IMR-90 (cell line): ENCODE measurements at places on chromosomes 3 and 15. TPM values are rescaled to one million over a fixed set of nuclear protein-coding genes. Genes with fewer than 3 reads are reported as not detected.
A peak's percentile ranks its signal among the peaks of the same experiment; 100 is the strongest.

C2CD4B gene
- total RNA-seq, result not detected in 2 replicates

GRCh38 chr15:62495670-62496614 is 330.9 kb upstream of the C2CD4B start:
- DNase-seq, result peak; percentile 94

GRCh38 chr3:194761384-194761783 is 75.7 kb downstream of the FAM43A start:
- no peak for DNase-seq

SAMMSON gene
- not detected in 2 replicates for total RNA-seq

DNA sequence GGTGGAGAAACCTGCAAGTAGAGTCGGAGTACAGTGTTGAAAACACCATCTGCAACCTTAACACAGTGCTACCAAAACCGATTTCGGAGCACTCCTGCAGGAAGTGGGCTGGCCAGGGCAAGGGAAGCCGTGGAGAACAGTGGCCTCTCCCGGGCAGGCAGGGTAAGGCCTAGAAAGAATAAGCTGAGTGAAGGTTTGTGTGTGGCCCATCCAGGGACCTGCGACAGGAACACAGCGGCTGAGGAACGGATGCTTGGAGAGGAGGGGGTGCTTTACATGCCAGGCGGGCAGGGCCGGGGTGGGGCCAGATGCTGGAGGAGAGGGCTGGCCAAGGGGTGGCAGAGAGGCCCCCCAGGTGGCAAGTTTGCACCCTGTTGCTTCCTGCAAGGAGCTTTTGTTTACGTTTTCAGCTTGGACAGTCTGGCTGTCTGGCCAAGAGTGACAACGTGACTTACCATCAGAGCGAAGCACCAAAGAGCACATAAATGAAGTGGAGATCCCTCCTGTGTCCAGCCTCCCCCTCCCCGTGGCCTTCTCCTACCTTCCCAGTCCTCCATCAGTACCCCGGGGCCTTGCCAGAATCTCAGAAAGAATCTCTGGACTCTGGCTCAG is 156.5 kb downstream of the PGPEP1L start:
- DNase-seq, result peak; percentile 70

- DNase-seq, result peak; percentile 66
Observed at GRCh38 chr15:84598993-84599392, 1.8 kb upstream of the ZSCAN2 start.

GRK7 gene
- not detected in 2 replicates for total RNA-seq

DNA sequence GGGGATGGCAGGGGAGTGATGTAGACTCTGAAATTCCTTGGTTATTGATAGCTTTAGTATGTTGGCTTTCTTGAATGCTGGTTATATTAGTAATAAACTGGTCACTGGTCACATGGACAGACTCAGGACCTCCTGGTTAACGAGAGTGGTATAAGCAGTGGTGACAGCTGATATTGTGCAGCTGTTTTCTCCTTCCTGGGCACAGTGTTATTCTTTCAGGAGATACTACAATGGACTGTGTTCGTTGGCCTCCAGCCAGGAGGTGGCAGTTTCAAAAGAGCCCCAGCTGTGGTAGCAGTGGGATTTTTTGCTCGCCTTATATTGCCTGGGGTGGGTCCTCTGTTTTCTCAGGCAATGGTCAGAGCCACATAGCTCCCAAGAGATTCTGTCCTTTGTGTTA is 181.6 kb upstream of the RBMS3 start:
- DNase-seq, result peak; percentile 10

DNA sequence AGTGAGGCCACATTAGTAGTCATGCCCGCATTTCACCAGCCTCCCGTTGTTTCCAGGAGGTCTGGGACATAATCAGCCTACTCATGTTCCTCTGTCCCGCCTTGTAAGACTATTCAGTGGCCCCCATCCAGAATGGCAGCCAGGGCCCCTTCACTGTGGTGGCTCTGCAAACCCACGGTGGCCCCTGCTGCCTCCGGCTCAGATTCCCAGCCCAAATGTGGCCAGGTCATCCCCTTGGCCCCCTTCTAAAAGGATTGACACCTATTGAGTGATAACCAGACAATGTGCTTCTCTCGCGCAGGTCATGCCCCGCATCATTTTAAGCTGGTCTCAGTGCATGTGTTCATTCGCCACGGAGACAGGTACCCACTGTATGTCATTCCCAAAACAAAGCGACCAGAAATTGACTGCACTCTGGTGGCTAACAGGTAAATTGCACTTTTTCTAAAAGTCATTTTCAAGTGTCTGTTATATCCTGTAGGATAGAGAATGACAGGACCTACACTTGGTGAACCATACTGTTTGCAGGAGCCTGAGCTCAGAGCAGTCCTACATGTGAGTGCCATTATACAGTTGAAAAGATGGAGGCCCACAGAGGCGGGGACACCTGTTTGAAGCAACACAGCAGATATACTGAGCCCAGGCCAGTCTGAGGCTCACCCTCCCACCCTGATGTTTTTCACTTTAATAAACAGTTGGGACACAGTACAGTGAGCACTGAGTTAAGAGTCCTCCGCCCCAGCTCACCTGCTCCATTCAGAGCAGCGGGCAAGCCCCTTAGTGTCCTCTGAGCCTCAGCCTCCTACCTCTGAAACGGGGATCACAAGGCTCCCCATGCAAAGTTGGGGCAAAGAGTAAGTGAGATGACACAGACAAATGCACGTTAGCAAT is 47.7 kb downstream of the PXYLP1 start:
- DNase-seq, result peak; percentile 50

SEMA5B gene
- not detected in 2 replicates for total RNA-seq

GRCh38 chr3:21466476-21466875 is 284.5 kb downstream of the ZNF385D start:
- no peak for DNase-seq

DNA sequence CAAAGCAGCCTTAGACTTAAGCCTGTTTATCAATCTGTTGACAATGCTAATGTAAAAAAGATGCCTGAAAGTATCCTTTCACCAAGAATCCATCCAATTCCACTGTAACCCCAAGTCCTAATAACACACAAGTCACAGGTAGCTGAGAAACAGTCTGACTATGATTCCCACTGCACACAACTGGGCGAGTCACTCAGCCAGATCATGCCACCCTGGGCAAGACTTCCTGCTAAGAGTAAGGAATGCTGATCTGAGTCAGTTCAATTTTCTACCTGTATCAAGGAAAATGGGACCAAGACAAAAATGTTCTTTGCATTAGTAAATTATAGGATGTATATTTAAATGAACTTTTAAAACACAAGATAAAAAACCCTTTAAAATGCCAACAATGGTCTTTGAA is 33.3 kb downstream of the NPTN start:
- peak; percentile 45 for DNase-seq

NAA80 gene
- total RNA-seq, result 3.1 and 5.0 TPM in 2 replicates

DNA sequence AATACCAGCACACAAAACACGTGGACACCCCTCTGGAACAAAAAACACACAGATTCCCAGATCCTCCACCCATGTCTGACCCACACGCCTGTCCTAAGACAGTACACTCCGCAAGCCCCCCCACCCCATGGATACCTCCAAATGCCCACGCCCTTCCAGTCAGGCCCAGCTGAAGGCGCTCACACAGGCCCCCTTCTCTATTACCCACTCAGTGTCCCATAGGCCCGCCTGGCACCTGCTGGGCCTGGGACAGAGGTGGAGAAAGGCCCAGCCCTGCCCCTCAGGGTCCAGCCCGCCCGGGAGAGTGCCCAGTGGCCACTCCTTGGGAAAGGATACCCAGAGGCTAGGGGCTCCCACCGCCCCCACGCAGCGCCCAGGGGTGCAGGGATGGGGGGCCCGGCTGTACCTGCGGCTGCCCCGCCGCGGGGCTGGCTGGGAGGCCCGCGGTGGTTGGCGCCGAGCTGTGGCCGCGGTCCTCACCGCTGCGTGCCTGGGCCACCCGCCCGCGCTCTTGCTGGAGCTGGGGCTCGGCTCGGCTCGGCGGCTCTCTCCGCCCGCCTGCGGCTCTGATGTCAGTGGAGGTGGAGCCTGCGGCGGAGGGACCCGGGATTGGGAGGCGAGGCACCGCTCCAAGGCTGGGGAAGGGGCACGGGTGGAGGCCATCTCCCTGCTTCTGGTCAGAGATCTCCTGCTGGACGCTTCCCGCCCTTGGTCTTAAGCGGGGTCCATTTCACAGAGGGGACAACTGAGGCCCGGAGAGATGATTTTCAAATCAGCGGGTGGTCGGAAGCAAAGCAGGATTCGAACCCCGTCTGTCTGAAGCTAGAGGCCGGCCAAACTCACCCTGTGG is at the start of gene CAMK1:
TSS of gene CAMK1 (minus strand) at position 522 of the 850 bp plus-strand sequence. CDS start 2,198 bp downstream, outside the sequence.
- DNase-seq, result peak; percentile 58

GRCh38 chr3:157460253-157460652 is 23.6 kb downstream of the PTX3 start:
- peak; percentile 92 for DNase-seq

C3orf49 gene
- not detected in 2 replicates for total RNA-seq

SOX14 gene
- total RNA-seq, result not detected in 2 replicates

DNA sequence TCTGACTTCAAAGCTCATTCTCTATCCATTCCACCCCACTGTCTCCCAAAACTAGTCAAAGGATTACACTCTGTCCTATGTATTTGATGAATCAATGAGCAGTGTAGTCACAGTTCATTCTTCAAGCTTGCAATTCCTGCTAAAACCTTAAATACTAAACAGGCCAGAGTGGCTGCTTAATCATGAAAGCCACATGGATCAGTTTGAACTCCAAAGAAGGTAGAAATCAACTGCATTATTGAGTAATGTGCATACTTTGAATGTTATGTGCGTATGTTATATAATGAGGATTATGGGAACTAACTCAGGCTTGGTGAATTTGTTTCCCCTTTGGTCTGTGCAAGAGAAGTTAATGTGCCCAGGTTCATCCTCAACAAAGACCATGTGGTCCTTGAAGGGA is 45.4 kb downstream of the PRICKLE2 start:
- DNase-seq, result peak; percentile 77

CORO2B gene
- total RNA-seq, result 9.3 and 9.7 TPM in 2 replicates

KIF15 gene
- 8.4 and 10.8 TPM in 2 replicates for total RNA-seq

- DNase-seq, result no peak
Observed at GRCh38 chr3:99873269-99874102, 55.8 kb downstream of the CMSS1 start.

DNA sequence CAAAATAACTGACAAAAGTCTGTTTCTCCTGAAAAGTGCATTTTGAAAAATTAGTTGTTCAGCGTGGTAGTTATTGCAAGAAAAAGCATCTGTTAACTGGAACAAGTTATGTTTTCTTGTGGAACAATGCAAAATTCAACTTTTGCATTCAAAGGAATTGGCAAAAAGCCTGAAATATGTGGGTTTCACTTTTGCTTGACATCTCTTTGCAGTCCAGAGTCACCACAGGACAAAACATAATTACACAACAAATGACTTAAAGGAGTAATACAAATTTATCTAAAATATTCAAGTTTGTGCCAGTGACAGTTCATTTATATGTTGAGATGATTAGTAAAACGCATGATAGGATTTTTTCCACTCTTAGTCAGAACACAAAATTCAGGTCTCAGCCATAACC is 96.3 kb upstream of the P2RY1 start:
- DNase-seq, result no peak

DNA sequence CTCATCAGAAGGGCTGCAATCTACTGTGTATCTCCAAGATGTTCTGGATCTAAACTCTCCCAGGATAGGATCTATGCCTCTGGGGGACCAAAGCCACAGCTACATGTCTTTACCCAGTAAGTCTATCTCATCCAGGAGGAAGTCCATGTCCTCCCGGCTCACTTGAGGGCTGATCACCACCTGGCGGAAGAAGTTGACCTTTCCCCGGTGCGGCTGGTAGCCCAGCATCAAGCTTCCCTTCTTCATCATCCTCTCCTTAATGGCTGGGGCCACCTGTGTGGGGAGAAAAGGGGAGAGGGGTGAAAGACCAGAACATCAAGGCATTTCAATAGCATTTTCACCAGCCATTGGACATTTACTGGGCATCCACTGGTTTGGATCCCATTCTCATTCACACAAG is 121.7 kb downstream of the TGFBR2 start:
- DNase-seq, result no peak

DNA sequence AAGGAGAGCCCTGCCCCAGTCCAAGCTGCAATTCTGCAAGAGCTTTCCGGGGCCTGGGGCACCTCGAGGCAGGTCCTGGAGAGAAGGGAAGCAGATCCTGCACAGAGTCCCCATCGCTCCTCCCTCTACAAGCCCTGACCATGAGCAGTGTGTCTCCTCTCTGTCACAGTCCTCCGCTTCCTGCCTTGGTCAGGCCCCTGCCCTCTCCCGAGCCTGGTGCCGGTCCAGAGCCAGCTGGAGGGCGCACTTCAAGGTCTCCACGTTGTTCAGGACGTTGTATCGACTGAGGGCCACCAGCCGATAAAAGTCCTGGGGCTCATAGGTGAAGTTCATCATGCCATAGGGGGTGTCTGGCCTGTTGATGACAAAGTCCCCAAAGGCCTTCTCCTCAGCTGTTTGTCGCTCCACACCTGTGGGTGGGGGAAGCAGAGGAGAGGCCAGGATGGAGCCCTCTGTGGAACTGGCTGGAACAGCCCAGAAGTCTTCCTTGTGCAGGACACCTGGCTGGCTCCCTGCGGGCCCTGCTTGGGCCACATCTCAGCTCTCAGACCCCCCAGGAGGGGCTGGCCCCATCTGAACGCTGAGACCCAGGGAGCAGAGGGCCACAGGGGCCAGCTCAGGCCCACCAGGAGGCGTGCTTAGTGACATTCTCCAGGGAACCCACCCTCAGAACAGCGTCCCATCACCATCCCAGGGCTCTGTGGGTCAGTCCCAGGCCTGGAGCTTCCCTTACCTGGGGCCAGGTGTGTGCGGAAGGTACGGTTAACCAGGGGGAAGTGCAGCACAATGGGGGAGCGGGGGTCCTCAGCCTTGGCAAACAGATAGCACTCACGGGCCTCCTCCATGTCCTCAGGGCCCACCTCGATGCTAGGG is 14.4 kb downstream of the PLA2G4F start:
- no peak for DNase-seq

- peak; percentile 87 for DNase-seq
Observed at GRCh38 chr15:52496776-52497470, 31.8 kb downstream of the MYO5A start.

- DNase-seq, result no peak
Observed at GRCh38 chr3:101061312-101061711, 68.1 kb upstream of the ABI3BP start.

DNA sequence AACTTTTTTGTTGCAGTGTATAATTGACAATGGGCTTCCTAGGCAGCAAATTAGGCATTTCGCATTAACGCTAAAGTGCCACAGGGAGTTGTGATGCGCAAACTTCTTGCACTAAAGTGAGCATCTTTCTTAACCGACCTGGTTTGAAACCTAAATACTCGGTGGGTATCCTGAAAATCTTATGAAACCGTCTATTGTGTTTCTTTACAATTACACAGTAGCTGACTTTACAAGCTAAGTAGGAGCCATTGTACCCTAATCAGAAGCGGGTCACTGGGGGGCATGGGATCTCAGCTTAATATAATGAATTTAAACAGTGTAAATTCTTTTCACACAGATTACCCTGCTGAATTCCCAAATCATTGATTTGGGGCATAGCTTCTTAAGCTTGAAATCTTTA is 328.0 kb downstream of the KCNH8 start:
- no peak for DNase-seq

MESP2 gene
- 0.18 and 0.28 TPM in 2 replicates for total RNA-seq

AMOTL2 gene
- 162 and 172 TPM in 2 replicates for total RNA-seq

STRIT1 gene
- not detected in 2 replicates for total RNA-seq

HCLS1 gene
- 0.54 and 0.56 TPM in 2 replicates for total RNA-seq

DNA sequence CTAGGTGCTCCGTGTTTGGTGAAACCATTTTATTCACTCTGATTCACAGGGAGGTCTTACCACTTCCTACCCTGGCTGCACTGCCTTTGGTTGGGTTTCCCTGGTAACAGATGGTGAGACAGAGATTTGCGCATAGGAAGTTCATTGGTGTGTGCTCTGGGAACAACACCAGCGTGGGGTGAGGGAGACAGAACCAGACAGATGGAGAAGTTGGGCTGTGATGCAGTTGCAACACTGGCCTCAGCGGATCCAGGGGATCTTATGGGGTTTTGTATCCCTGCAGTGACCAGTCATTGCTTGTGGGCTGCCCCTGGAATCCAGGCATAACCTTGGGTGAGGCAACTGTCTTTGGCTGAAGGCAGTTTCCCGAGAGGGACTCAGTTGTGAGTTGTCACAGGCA is 12.5 kb upstream of the IL16 start:
- peak; percentile 41 for DNase-seq
